Vein endothelial cell (primary cell): ENCODE measurements at places on chromosomes 16 and 17. TPM values are rescaled to one million over a fixed set of nuclear protein-coding genes. Genes with fewer than 3 reads are reported as not detected.

Gene FUS
- 45.4 and 58.8 TPM in 2 replicates for total RNA-seq

Gene C16orf74
- total RNA-seq = 24.2 and 34.3 TPM in 2 replicates

Gene TMEM256
- total RNA-seq = 41.6 and 153 TPM in 2 replicates

Gene PHLPP2
- total RNA-seq = 6.9 and 8.3 TPM in 2 replicates

Gene ANKRD40CL
- total RNA-seq = not detected in 2 replicates
